GM18507 (cell line): ENCODE measurements at places on chromosomes 11 and 22.

- no peak for DNase-seq
These were observed 21.0 kb downstream of the NNMT start for GRCh38 chr11:114316980-114317786.

- no peak for DNase-seq
These were observed 19.8 kb upstream of the PSMA1 start for GRCh38 chr11:14539982-14540421.

- no peak for DNase-seq
These were observed 76.3 kb downstream of the MICAL3 start for GRCh38 chr22:17948101-17948500.

DNA sequence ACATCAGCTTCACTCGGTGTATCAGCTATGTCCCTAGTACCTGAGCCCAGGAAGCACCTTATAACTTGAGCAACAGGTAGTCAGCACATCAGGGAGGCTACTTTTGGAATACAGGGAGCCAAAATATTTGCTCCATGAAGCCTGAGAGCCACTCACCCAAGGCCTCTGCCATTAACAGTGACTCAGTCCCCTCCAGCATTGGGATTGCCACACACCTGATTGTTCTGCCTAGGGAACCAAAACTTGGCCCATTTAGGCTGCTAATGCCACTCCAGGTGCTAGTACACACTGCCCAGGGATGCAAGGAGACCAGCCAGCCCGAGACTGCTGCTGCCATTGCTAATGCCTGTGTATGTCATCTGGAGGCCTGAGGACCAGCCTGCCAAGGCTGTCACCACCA, 773.6 kb upstream of the TENM4 start:
- DNase-seq = no peak

DNA sequence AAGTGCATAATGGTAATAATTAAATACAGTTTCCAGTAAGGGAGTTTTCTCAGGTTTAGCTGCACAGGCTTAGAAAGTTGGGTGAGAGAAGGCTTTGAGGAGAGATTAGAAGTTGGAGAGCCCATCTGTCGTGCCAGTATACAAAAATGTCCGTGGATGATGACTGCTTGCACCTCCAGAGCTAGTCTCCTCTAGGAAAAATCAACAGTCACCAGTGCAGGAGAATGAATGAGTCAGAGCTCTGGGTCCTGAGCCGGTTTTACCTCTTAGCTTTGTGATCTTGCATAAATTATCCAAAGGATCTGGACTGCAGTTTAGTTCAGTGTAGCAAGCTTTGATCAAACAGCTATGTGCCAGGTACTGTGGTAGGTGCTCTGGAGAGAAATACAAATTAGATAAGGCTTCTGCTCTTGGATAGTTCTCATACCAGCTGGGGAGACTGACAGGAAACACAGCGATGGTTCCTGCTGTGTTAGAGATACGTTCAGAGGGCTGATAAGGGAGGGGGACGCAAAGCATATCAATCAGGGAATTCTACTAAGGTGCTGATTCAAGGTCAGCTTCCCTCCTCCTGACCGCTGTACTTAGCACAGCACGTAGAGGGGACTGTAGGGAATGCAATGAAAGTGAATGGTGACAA, 125.9 kb downstream of the TEAD1 start:
- no peak for DNase-seq

- DNase-seq = no peak
These were observed 8.3 kb downstream of the GAS2 start for GRCh38 chr11:22674470-22675439.

- DNase-seq = no peak
These were observed 420.0 kb downstream of the MN1 start for GRCh38 chr22:27381552-27381951.

- no peak for DNase-seq
These were observed 51.8 kb downstream of the ARFGAP3 start for GRCh38 chr22:42805016-42805997.

- no peak for DNase-seq
These were observed 4.0 kb downstream of the SLN start for GRCh38 chr11:107707807-107708206.

- no peak for DNase-seq
These were observed 2339.7 kb upstream of the RAG2 start for GRCh38 chr11:38937709-38938108.

GRCh38 chr11:104573441-104573990, 324.7 kb downstream of the CASP12 start:
- no peak for DNase-seq

DNA sequence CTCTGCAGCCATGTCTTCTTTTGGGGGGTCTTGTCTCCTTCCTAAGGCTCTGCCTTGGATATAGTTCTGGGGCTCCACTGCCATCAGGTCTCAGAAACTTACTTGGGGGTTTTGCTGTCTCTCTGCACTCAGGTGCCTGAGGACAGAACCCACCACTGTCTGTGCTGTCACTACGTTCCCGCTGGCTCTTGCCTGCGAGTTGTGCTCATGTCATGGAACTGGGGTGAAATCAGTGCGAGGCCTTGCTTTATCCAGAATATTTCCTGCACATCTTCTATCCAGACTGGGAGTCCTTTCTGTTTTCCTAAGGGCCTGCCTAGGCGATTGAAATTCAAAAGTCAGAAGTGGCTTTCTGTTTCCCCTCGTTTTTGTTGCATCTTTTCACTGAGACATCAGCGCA, 6.6 kb upstream of the USP2 start:
- no peak for DNase-seq

DNA sequence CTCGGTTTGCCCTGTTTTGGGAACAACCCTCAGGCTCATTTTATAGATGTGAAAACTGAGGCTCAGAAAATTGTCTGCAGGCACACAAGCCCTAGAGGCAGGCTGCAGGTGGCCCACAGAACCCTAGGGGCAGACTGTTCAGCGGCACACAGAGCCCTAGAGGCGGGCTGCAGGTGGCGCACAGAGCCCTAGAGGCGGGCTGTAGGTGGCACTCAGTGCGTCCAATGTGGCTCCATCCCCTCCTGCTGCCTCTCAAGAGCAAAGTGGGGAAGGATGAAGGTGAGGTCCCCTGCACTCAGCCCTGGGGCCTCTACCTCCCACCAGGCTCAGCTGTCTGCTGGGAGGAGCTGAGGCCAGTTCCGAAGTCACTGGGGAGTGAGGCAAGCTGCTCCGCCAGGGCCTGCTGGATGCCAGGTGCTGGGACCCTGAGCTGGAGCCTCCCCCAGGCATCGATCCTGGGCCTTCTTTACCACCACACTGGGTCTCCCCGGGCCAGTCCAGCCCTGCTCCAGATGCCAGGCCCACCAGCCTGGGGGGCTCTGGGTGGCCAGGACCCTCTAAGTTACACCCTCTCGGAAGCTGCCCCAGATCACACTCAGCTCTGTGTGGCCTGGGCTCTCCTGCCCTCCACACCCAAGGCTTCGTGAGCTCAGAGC, 2.3 kb downstream of the ACY3 start:
- DNase-seq = no peak

- DNase-seq = no peak
These were observed 31.4 kb downstream of the LRFN4 start for GRCh38 chr11:66888282-66888681.

DNA sequence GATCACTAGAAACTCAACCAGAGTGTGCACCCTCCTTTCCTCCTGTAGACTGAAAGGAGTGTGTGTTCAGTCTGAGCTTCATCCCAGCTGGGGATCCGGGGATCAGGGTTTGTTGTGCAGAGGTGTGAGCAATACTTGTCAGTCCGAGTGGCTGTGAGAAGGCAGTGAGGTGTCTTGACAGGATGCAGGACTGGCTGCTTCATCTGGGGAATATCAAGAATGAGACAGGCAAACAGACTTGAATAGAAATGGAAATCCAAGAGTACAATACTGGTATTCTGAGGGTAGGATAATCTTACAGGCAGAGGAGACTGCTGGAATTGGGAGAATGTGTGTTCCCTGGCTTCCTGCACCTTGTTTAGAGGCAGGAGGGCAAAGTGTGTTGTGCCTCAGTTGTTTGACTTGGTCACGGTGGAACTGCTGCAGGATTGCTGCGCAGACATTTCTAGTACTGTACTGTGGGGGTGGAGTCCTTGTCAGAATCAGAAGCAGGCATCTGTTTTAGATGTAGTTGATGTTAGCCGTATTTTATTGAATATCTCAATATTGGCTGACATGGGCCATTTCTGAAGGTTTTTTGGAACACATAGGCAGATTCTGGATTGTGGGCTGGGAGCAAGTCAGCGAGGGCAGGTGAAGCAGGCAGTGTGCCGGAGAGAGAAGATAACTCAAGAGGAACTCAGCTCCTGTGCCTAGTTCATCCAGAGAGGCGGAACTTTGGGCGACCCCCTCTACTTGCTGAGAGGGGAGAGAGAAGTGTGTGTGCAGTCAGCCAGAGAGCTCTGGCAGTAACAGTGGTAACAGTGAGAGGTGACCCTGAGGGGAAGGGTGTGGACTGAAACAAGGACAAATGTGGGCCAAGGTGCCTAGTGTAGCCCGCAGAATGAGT, 27.1 kb upstream of the GRK2 start:
- DNase-seq = no peak

DNA sequence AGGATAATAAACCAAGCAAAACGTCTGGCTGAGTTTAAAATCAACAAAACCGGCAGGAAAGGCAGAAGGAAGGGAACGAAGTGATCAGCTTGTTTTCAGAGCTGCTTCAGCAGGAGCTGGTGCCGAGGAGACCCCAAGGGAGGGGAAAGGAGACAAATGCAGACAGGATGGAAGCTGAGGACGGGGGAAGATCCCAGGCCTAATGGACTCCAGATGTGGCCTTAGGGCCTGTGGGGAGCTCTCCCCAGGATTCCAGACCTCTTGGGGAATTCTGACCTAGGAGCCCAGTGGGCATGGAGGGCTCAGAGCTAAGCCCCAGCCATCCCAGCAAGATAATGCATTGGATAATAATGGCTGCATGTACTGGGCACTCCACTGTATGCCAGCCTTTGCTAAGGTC, 211.4 kb upstream of the NARS2 start:
- no peak for DNase-seq

GRCh38 chr22:35051791-35052190, 14.2 kb upstream of the ISX start:
- DNase-seq = no peak

DNA sequence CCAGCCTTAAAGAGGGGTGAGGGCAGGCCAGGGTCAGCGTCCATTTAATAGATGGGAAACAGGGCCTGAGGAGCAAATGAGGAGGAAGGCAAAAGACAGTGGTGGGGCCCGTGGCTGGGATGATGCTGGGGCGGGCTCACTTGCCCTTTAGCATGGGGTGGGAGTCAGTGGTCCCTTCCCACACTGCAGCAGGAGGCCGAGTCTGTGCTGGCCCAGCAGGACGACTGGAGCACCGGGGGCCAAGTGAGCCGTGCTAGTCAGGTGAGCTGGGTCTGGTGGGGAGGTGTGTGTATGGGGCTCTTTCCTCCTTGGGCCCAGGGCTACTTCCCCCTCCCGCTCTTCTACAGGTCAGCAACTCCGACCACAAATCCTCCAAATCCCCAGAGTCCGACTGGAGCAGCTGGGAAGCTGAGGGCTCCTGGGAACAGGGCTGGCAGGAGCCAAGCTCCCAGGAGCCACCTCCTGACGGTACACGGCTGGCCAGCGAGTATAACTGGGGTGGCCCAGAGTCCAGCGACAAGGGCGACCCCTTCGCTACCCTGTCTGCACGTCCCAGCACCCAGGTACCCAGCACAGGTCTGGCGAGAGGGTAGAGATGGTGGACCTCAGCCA, 12.8 kb downstream of the SCYL1 start:
- DNase-seq = no peak

DNA sequence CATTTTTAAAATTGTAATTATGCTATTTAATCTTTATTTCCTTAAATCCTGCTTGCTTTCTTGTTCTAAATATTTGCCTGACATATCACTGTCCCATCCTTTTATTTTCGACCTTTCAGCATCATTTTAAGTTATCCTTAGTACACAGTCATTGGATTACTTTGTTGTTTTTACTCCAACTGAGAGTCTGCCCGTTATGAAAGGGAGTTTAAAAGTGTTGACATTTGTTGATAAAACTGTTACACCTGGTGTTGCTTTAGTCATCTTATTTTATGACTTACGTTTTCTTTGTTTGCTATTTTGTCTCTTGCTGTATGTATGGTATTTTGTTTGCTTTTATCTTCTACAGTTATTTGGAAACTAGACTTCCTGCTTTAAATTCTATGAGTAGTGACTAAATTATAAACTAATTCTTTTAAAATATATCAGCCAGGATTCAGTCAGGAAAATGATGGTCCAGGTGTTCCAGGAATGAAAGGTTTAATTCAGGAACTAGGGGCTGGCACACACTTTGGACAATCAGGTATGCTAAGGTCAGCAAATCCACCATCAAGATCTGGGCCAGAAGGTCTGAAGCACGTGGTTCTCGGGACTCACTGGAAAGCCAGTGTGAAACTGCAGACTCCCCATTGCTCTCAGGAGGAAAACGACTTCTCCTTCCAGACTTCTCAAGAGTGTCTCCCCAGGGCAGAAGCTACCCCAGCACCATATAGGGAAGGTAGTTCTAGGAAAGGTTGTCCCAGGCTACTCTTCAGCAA, 86.0 kb downstream of the RASSF10 start:
- DNase-seq = no peak

DNA sequence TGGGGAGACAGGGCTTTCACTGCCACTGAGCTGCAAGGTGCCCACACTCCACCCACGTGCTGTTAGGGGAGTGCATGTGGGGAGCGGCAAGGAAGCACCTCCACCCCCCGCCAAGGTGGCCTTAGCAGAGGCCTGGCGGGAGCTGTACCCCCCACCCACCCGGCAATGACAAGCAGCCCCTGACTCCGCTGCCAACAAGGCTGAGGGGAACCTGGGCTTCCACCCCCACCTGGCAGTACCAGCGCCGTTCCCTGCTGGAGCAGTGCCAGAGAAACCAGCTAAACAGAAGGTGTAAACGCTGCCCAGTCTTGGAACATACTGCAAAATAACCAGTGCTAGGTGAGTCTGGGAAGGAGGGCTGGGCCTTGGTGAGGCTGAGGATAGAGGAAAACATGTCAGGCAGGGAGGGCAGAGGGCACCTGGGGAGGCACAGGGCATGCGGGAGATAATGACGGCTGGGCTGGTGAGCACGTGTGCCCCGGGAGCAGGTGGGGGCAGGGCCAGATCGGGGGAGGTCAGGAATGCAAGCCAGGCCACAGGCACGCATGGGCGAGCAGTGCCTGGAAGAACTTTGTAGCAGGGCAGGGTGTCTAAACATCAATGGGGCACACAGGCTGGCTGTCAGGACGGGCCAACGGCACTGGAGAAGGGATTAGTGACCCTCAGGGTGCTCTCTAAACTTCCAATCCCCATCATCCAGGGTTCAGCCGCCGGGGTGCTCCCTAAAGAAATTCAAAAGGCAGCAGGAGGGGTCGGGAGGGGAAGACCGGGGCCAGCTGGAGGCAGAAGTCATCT, 6.6 kb downstream of the CERK start:
- DNase-seq = no peak

- no peak for DNase-seq
These were observed 92.4 kb downstream of the PICALM start for GRCh38 chr11:85976525-85976924.

- DNase-seq = no peak
These were observed 396 bp downstream of the CCDC157 start for GRCh38 chr22:30357236-30357570.

GRCh38 chr22:42719133-42719532, 1.5 kb downstream of the A4GALT start:
- no peak for DNase-seq
